Head of caudate nucleus (tissue), 42 donors: ENCODE measurements at places on chromosomes 16 and 17.

GRCh38 chr16:23333034-23333579, 31.0 kb downstream of the SCNN1B start:
- no peak for DNase-seq

- DNase-seq: no peak
These were observed 275.2 kb upstream of the RBFOX1 start for GRCh38 chr16:7057458-7057857.

DNA sequence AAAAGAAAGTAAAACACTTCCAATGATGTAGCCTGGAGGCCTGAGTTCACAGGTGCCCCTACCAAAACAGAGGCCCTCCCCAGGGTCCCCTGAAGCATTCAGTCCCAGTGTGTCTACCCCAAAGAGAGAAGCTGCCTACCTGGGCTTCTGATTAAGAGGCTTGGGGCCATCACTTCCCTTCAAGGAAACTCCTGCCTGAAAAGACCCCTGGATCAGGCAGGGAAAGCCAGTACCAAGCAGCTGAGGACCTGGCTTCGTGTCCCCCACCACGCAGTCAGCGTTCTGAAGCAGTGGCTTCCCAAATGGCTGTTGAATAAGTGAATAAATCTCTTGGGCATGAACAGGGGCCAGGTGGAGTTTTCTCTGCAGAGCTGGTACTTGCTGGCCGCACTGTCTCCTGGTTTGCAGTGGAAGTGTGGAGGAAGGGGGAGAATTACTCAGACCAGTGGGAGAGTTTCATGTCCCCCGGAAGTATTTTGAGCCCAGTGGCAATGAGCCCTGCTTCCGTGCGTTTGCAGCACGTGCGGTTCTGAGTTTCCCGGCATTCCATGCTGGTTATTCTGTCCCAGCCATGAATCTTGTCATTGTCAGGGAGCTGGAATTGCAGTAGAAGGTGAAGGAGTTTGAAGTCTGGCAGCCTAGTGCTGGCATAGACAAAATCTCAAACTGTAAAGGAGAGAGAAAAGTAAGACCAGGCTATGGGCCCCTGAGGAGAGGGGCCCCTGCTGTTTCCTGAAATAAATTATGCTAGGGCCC, 27.0 kb downstream of the RMI2 start:
- DNase-seq: no peak

- no peak for DNase-seq
These were observed 9.4 kb downstream of the SNX20 start for GRCh38 chr16:50671644-50672260.

DNA sequence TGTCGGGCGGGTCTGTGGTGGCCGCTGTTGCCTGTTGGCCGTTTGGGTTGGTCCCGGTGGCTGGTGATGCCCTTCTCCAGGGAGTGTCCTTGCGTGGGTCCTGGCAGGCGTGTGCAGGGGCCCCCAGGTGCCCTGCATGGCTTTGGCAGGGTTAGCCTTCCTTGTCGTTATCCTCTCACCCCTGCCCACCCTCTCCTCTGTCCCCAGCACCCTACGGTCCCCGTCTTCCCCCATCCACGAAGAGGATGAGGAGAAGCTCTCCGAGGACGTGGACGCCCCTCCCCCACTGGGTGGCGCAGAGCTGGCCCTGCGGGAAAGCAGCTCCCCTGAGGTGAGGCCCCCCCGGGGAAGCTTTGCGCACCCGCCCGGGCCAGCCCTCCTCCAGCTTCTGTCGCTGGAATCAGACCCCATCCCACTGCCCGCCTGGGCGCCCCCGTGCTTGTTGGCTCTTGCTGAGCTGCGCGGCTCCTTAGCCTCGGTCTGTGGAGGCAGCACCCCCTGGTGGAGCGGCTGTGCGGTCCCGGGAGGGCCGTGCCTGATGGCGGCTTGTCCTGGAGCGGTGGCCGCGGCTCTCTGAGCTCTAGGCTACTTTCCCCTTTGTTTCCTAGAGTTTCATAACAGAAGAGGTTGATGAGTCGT, 10.6 kb upstream of the NUDT16L1 start:
- DNase-seq: peak; percentile 78
